SJCRH30 (cell line): ENCODE measurements at places on chromosomes 1 and 21. TPM values are rescaled to one million over a fixed set of nuclear protein-coding genes. Genes with fewer than 3 reads are reported as not detected.

DNA sequence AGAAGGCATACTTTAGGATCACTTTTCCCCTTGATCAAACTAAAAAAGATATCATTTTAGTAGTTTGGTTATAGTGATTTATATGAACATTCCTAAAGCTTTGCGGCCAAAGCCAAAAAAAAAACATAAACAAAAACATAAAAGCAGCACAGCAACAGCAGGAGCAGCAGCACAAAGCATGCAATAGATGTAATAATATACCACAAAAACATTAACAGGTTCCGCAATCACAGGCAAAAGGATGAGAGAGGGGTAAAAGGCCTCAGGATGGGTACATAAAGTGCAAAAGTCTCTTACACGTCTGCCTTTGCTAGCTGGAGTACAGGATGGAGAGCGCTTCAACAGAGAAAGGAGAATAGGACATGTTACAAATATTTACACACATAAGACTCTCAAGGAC lies 119.0 kb downstream of the COQ8A start:
- no peak for DNase-seq
- H3K27ac ChIP-seq = no peak overlapping the region
- no peaks in the 10 kb centered on the region for H3K4me1 ChIP-seq

GRCh38 chr21:43201491-43201890 lies 32.7 kb downstream of the CRYAA start:
- no peak for DNase-seq
- H3K4me1 ChIP-seq = no peaks in the 10 kb centered on the region
- H3K36me3 ChIP-seq = no peaks in the 10 kb centered on the region

GRCh38 chr1:66981679-66982078 lies 56.9 kb downstream of the MIER1 start:
- H3K4me3 ChIP-seq = no peak overlapping the region
- no peaks in the 10 kb centered on the region for H3K4me1 ChIP-seq
- no peak for DNase-seq
- H3K27ac ChIP-seq = no peak overlapping the region
- H3K27me3 ChIP-seq = no peaks in the 10 kb centered on the region
- peaks cover 73% of the 10 kb centered on the region for H3K36me3 ChIP-seq

- peak; percentile 85 for DNase-seq
- H3K27ac ChIP-seq = peak overlapping the region; percentile 82
- H3K4me1 ChIP-seq = peaks cover 58% of the 10 kb centered on the region
These were observed 27.2 kb downstream of the HSPG2 start for GRCh38 chr1:21909787-21910503.

DNA sequence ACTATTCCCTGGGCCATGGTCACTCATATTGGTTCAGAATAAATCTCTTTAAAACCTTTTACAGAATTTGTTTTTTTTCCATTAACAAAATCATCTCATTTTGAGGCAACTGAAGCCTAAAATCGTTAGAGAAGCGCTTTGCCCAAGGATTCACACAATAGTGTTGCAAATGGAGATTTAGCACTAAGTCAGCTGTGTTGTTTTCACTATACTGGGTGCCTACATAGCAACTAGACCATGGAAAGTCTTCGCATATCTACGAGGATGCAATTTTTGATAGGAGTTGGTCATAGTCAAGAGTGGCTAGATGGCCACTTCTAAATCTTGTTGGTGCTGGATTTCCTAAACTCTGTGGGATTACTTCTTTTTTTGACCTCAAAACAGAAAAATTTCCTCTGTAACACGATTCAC lies 530 bp upstream of the TIPRL start:
- peak overlapping the region; percentile 75 for H3K27ac ChIP-seq
- no peaks in the 10 kb centered on the region for H3K27me3 ChIP-seq
- peaks cover 6% of the 10 kb centered on the region for H3K4me1 ChIP-seq
- H3K4me3 ChIP-seq = peak overlapping the region; percentile 87

- no peak overlapping the region for H3K4me3 ChIP-seq
- H3K27me3 ChIP-seq = no peaks in the 10 kb centered on the region
- H3K36me3 ChIP-seq = no peaks in the 10 kb centered on the region
- peak; percentile 79 for DNase-seq
These were observed 612.2 kb downstream of the SMYD3 start for GRCh38 chr1:245894843-245895242.

- no peak for DNase-seq
- H3K27ac ChIP-seq = no peak overlapping the region
- no peak overlapping the region for H3K4me3 ChIP-seq
These were observed 28.5 kb upstream of the DR1 start for GRCh38 chr1:93317207-93317606.

DNA sequence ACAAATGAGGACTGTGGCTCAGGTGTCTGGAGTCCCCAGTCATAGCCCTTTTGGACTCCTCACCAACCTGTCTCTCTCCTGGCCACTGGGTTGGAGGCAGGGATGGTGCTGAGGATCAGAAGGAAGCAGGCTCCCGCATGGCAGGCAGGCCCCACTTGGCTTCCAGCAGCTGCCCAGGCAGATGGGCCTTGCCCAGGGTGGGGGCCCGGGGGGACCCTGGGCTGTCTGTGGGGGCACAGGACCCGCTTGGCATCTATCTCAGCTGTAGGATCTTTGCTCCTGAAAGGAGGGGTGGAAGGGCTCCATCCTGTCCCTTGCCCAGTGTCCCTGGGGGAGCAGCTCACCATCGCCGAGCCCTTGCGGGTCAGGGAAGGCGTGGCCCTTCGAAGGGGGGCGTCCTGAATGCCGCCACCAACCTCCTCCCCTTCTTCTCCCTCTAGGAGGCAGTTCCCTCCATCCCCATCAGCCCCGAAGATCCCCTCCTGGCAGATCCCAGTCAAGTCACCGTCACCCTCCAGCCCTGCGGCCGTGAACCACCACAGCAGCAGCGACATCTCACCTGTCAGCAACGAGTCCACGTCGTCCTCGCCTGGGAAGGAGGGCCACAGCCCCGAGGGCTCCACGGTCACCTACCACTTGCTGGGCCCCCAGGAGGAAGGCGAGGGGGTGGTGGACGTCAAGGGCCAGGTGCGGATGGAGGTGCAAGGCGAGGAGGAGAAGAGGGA lies 154.5 kb downstream of the PEX14 start:
- no peak for DNase-seq
- H3K27ac ChIP-seq = no peak overlapping the region
- no peak overlapping the region for H3K4me3 ChIP-seq
- no peaks in the 10 kb centered on the region for H3K27me3 ChIP-seq
- no peaks in the 10 kb centered on the region for H3K36me3 ChIP-seq
- no peaks in the 10 kb centered on the region for H3K4me1 ChIP-seq

GRCh38 chr21:18023157-18023556 lies 204.0 kb upstream of the C21orf91 start:
- no peak for DNase-seq
- H3K4me3 ChIP-seq = no peak overlapping the region
- H3K27ac ChIP-seq = no peak overlapping the region
- H3K27me3 ChIP-seq = no peaks in the 10 kb centered on the region; the same call in 1 of the 2 replicates
- H3K4me1 ChIP-seq = no peaks in the 10 kb centered on the region

GRCh38 chr1:99535470-99536164 lies 110.3 kb upstream of the PALMD start:
- no peaks in the 10 kb centered on the region for H3K36me3 ChIP-seq
- no peak overlapping the region for H3K27ac ChIP-seq
- no peak overlapping the region for H3K4me3 ChIP-seq
- H3K4me1 ChIP-seq = peaks cover 8% of the 10 kb centered on the region; the same call in 1 of the 2 replicates
- H3K27me3 ChIP-seq = no peaks in the 10 kb centered on the region

- H3K27me3 ChIP-seq = no peaks in the 10 kb centered on the region
- H3K36me3 ChIP-seq = peaks cover 22% of the 10 kb centered on the region
- H3K4me3 ChIP-seq = peak overlapping the region; percentile 91
- peaks cover 6% of the 10 kb centered on the region for H3K4me1 ChIP-seq
- DNase-seq = peak; percentile 39
- peak overlapping the region; percentile 81 for H3K27ac ChIP-seq
These were observed 671 bp upstream of the PYGO2 start for GRCh38 chr1:154962156-154962749.

DNA sequence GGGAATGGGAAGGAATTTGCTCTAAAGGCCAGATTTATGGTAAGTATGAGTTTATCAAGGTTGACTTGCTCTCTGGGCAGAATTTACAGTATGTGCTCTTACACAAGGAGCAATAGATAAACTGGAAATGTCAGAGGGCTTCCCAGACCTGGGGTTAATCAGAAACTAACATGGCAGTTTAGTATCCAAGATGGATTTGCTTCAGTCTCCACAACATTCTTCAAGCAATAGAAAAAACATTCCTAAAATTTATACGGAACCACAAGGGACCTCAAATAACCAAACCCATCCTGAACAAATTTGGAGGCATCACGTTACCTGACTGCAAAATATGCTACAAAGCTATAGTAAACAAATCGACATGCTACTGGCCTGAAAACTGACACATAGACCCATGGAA lies 606.7 kb upstream of the CHRM3 start:
- no peak for DNase-seq
- no peak overlapping the region for H3K27ac ChIP-seq
- no peaks in the 10 kb centered on the region for H3K36me3 ChIP-seq

DNA sequence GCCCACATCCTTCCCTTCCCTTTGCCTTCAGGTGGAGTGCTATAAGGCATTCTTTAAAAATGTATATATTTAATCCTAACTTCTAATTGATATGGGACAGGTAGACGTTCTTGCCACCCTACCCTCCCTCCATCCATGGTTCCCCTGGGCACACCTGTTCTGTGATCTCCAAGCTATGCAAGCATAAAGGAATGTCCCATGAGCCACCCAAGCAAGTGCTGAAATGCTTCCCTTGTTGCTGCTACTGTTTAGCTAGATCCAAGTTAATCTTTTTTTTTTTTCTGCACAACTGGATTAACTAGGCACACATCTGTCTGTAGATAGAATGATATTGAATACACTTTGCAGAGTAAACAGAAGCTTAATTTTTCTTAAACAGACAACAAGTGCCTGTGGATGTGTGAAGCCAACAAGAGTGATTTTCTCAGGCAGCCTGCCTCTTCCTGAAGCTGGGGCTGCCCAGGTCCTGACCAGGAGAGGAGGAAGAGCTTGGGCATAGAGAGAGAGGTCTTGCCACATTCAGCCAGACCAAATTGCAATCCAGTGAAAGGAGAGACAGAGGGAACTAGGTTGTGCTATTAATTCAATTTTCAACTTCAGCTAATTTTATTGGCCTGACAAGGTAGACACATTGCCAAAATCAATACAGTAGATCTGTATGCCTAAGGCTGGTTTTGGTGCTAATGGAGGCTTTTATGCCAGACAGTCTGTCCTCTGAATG lies 28.2 kb upstream of the ATP1B1 start:
- no peaks in the 10 kb centered on the region for H3K36me3 ChIP-seq
- no peak overlapping the region for H3K4me3 ChIP-seq
- DNase-seq = no peak
- H3K27ac ChIP-seq = no peak overlapping the region

PLA2G4A gene
- not detected in 2 replicates for total RNA-seq

RER1 gene
- 124 and 145 TPM in 2 replicates for total RNA-seq

CD1C gene
- total RNA-seq = not detected in 2 replicates

MEX3A gene
- 21.8 and 22.3 TPM in 2 replicates for total RNA-seq

NBPF4 gene
- 1.2 and 1.4 TPM in 2 replicates for total RNA-seq

NLRP3 gene
- total RNA-seq = 0.05 and 0.36 TPM in 2 replicates

ZNF593OS gene
- total RNA-seq = not detected in 2 replicates
